Fibroblast of skin of left biceps (primary cell): ENCODE measurements at places on chromosomes 6 and 20.

DNA sequence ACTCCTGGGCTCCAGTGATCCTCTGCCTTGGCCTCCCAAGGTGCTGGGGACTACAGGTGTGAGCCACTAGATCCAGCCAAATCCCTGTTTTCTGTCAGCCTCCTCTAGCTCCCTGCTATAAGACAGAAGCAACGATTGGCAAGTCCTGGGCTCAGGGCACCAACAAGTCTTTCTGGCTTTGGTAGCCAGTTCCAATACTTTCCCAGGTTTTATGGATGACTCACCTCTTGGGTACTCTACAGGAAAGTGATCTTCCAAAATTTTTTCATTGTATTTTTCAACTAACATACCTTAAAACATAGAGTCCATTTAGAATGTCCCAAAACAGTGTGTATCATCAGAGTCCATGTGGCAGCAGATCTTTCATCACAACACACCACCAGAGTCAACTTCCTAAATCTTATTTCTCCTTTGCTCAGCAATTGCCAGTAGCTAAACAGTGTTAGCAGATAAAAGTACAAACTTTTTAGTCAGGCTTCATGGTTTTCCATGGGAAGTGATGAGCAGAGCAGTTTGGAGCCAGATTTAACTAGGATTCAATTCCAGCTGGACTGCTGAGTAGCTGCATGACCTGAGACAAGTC is 13.3 kb downstream of the GABBR1 start:
- no peak for DNase-seq

DNA sequence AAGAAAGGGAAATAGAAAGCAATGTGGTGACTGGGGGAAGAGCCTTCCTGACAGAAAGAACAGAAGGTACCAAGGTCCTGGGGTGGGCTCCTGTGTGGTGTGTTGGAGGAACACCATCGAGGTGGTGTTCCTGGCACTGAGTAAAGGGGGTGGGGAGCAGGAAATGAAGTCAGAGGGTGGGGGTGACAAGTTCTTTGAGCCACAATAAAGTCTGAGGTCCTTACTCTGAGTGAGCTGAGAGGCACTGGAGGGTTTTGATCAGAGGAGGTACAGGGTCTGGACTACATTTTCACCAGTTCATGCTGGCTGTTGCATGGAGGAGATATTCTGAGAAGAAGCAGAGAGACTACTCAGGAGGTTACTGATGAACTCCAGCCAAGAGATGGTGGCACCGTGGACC is 198.2 kb downstream of the GMPR start:
- no peak for DNase-seq

DNA sequence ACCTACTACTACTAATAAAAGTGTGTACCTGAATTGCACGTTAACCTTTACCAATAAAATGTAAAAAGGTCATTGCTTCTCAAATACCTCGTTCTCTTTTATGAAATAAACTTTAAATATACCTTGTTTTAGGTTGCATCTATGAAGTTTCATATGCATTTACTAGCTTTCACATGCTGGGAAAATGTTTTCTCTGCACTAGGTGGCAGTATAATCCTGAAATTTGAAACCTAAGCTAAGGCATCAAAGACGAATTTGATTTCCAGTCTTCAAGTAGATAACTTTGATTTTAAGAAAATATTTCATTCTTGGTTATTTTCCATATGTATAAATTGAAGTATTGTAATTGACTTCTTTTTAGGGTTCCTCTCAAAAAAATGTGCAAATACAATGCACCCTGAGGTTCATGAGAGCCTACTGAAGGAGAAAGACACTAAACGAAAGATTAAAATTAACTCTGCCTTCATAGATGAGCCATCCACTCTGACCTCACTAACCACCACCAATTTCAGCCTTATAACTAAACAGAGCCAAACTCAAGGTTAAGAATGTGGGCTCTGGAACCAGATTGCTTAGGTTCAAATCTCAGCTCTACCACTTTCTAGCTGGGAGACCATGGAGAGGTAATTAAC is 7.3 kb upstream of the COL9A1 start:
- no peak for DNase-seq

GRCh38 chr6:72890233-72890632 is 268.4 kb downstream of the KCNQ5 start:
- DNase-seq: no peak

DNA sequence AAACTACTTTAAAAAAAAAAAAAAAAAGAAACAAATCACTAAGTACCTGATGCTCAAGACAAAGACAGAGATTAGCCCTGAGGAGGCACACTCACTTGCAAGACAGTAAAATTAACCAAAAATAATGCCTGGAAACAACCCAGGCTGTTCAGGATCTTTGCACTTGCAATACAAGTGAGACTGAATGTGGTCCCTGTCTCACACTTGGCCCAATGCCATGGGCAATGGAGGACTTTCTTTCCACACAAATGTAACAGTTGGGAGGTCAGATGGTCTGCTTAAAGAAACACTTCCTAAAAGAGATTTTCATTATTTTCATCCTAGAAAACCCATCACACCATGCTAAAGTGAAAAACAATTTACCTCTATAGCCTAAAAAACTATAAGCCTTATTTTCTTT is 16.2 kb downstream of the STAU1 start:
- DNase-seq: no peak
